CD4-positive, alpha-beta T cell treated with Interleukin-6 for 4 hours (primary cell): ENCODE measurements at places on chromosomes 16 and 17.

- no peak for DNase-seq
These were observed 22.3 kb upstream of the N4BP1 start for GRCh38 chr16:48632137-48632774.

DNA sequence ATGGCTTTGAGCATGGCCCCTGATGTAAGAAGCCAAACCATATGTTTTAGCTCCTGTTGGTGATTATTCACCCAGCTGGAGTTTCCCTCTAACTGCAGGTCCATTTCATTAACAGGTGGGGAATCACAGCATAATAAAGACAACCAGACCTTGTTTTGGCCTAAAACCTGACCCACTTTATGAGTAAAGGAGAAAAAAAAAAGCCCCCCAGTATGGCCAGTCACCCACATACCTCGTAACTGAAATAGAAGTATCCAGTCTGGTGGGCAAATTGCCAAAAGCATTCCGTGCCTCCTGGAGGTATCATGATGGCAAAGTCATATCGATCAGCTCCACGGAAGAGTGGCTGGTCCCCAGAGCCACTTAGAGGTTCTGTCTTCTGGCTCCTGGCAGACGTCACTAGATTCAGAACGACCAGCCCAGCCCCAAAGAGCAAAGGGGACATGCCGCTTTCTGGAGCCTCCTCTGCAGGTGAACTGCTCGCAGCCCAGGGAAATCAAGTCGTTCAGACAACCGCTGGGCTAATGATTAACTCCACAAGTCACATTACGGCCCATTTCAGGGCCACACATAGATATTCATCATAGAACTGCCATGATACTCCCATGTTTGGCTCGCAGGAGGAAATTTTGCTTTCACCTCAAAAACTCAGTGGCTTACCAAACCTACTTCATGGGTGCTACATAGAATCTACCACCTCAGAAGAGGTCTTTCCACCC is at the start of gene TMED6:
Gene TMED6, minus strand, starts transcription at position 478 of the 719 bp plus-strand sequence. Its CDS starts 33 bp downstream, at position 445.
- DNase-seq: no peak

DNA sequence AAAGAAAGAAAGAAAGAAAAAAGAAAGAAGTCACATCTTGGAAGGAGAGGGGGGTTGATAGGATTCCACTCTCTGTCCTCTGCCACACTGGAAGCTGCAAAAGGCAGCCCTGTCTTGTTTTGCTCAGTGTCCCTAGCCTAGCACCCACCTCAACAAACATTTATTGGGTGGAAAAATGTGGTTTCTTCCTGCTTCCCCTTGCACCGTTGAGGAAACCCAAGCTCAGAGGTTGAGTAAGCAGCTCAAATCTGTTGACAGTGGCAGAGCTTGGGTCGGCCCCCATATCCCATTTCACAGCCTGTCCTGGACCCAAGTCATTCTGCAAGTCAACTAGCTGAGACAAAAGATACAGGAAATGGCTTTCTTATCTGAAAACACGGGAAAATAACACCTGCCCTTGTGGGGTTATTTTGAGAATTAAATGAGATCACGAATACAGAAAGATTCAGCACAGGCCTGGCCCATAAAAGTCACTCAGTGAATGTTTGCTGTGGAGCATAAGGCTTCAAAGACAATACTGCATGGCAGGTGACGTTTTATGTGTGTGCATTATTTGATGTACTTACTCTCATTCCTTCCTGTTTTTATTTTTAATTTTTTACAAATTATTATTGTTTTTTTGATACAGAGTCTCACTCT is 63.6 kb downstream of the SCNN1B start:
- no peak for DNase-seq

DNA sequence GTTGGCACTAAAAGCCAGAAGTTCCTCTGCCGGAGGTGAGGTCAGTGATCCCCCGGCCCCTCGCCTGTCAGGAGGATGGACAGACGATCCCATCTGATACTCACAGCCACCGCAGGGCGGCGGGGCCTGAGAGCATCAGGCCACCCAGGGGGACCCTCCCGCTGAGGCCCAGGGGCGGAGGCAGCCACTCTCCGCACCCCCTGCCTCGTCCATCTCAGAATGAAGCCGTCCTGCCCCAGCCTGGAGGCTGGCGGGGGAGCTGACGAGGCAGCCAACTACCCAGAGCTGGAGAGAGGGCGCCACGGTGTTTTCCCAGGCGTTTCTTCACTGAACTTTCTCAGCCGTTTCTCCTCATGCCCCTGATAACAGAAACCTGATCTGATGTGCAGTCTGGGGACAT is 22.6 kb downstream of the TPSD1 start:
- no peak for DNase-seq

- no peak for DNase-seq
These were observed 26.7 kb downstream of the CCL4 start for GRCh38 chr17:36130346-36130745.

DNA sequence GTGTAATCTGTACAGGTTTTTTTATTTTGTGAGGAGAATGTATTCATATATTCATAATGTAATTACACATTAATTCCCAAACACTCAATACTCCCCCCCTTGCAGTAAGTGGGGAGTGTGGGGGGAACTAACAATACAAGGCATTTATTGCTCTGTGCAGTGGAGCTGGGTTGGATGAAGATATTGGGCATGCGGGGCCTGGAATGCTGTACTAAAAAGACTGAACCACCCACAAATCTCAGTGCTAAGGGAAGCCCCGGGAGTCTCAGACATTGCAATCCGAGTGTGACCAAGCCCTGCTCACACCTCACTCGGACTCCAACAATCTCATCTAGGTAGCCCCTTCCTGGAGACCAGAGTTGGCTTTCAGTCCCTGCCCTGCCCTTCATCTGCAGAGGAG is 6.0 kb downstream of the PLLP start:
- DNase-seq: no peak

- no peak for DNase-seq
These were observed 167.7 kb upstream of the CIBAR2 start for GRCh38 chr16:85279825-85280545.

- DNase-seq: no peak
These were observed 504 bp upstream of the COPRS start for GRCh38 chr17:31859487-31860008.

GRCh38 chr16:86229866-86230656 is 280.3 kb upstream of the FOXF1 start:
- DNase-seq: no peak

DNA sequence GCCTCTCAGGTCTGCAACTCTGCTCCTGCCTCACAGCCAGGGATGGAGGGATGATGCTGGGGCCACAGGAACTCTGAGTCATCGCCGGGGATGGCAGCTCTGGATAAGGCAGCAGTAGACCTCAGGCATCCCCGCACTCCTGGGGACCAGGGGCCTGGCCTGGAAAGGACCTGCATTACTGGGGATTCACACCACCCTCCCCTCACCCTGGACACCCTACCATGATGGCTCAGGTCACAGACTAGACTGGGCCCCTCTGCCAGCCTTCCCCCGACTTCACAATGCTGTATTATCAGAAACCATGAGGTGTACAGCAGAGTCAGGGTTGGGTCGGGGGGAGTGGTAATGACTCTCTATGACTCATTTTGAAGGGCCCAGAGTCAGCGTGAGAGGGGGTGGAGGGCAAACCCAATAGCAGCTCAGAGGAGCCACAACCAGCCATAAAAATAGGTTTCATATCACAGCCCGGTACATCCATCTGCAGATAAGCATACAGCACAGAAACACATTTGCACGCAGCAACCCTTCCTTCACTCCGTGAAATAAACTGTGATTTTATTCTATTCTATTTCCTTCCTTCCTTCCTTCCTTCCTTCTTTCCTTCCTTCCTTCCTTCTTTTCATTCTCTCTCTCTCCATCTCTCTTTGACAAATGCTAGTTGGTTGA is 28.8 kb downstream of the DYNLRB2 start:
- peak; percentile 72 for DNase-seq

- peak; percentile 3 for DNase-seq
These were observed 1.1 kb upstream of the GNA13 start for GRCh38 chr17:65057531-65058090.

DNA sequence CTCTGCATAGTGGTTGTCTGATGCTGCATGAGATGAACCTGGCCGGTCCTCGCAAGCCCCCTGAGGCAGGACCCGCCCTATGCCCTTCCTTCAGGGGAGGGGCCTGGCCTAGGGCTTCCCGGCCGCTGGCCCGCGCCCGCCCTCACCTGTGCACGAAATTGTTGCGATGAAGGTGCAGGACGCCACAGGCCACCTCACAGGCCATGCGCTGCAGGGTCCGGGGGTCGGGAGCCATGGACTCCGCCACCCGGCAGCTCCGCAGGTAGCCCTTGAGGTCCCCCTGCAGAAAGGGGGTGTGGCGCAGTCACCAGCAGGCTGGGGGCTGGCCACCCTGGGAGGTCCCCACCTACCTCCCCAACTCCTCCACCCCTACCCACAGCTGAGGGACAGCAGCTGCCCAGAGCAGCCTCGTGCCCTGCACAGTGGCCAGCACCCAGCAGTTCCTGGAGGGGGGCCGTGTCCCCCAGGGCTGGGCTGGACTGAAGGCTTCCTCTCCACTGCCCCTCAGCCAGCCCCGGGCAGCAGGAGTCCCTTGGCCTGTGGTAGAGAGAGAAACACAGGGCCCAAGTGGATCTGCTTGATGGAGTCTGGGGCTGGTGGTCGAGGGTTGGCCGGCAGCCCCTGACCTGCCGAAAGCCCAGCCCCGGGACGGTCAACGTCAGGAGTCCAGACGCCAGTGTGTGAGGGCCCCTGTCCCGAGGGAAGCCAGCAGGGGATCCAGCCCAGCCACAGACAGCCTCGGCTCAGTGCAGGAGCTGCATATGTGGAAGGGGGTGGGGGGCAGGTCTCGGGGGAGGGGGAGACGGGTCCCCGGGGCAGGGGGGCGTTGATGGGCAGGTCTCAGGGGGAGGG is 38.8 kb upstream of the PVALEF start:
- no peak for DNase-seq

- no peak for DNase-seq
These were observed 31.5 kb downstream of the GINS2 start for GRCh38 chr16:85657267-85657650.

DNA sequence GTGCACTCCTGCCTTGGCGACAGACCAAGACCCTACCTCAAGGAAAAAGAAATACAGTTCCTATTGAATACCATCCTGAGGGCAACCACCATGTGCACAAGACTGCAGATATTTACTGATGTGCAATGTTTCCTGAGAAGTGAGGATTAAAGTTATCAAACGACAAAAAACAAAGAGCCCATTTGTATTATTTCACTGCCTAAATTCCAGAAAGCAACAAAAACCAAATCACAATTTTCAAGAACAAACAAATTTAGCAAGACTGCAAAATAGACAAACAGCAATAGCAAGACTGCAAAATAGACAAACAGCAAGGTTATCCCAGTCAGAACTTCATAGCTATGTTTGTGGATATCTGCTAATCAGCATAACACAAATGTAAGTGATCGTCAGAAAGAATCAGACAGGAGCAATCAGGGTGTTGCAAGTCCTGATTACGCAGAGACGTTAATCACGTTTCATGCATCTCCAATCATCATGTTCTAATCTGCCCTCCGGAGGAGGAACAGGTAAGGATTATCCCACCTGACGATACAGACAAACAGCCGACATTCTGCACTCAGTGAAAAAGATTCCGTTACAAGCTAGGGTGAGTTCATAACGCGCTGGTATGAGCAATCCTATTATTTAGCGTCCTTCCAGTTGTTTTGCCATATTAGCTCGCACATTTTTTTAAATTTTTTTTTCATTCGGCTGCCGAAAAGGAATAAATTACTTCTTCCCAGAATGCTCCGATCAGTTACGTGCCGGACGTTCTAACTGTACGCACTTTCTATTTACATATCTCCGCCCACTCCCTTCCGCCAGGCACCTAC is 2.9 kb downstream of the TMEM107 start:
- peak; percentile 81 for DNase-seq

GRCh38 chr16:27965801-27966200 is 97.7 kb downstream of the GSG1L start:
- no peak for DNase-seq

GRCh38 chr17:20096430-20096829 is 87.3 kb downstream of the SPECC1 start:
- no peak for DNase-seq

- DNase-seq: no peak
These were observed 13.5 kb upstream of the ADGRG1 start for GRCh38 chr16:57614944-57615343.

- no peak for DNase-seq
These were observed 72.6 kb downstream of the BANP start for GRCh38 chr16:88023786-88024185.

GRCh38 chr16:28042811-28043210 is 20.7 kb downstream of the GSG1L start:
- DNase-seq: no peak

GRCh38 chr17:31437720-31438400 is 46.4 kb downstream of the RAB11FIP4 start:
- DNase-seq: no peak

GRCh38 chr16:70592106-70592571 is 54.2 kb upstream of the IL34 start:
- DNase-seq: no peak

- no peak for DNase-seq
These were observed 124.7 kb downstream of the NPIPB5 start for GRCh38 chr16:22635357-22635761.

- no peak for DNase-seq
These were observed 999.5 kb upstream of the EEF2KMT start for GRCh38 chr16:6096931-6097670.

DNA sequence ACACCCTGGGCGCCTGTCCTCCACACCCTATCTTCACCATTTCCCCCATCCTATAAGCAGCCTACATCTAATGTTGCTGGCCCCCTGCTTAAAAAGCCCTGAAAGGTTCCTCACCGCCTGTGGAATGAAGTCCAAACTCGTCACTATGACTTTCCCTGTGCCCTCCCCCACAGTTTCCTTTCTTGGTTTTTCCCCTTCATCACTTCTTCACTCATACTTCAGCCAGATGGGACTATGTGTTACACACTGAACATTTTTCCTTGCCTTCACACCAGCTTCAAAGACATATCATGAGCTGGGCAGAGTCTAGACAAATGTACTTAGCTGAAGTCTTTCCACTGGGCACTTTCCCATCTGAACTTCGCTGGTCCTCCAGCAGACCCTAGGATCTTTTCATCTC is 1.5 kb upstream of the MARCHF10 start:
- DNase-seq: no peak

DNA sequence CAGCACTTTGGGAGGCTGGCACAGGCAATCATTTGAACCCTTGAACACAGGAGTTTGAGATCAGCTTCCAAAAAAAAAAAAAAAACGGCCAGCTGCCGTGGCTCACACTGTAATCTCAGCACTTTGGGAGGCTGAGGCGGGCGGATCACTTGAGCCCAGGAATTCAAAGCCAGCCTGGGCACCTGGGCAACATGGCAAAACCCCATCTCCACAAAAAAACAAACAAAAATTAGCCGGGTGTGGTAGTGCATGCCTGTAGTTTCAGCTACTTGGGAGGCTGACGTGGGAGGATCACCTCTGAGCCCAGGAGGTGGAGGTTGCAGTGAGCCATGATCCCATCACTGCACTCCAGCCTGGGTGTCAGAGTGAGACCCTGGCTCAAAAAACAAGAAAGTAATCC is 39.0 kb downstream of the GRB2 start:
- no peak for DNase-seq

- no peak for DNase-seq
These were observed 1.5 kb downstream of the ACBD4 start for GRCh38 chr17:45136846-45137560.

DNA sequence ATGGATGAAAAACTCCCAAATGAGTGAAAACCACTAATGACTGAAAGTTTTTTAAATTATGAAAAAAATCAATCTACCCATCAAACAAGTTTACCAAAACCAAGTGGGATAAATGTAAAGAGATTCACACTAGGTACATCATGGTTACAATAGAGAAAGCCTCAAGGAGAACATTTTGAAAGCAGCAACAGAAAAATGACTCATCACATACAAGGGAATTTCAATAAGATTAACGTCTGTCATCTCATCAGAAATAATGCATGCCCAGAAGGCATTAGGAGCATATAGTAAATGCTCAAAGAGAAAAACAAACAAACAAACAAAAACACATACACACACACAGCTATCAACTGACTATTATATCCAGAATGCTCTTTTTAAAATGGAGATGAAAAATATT is 261.8 kb upstream of the KIF2B start:
- DNase-seq: no peak
